ENCODE measurements at places on chromosomes 16 and 17.

DNA sequence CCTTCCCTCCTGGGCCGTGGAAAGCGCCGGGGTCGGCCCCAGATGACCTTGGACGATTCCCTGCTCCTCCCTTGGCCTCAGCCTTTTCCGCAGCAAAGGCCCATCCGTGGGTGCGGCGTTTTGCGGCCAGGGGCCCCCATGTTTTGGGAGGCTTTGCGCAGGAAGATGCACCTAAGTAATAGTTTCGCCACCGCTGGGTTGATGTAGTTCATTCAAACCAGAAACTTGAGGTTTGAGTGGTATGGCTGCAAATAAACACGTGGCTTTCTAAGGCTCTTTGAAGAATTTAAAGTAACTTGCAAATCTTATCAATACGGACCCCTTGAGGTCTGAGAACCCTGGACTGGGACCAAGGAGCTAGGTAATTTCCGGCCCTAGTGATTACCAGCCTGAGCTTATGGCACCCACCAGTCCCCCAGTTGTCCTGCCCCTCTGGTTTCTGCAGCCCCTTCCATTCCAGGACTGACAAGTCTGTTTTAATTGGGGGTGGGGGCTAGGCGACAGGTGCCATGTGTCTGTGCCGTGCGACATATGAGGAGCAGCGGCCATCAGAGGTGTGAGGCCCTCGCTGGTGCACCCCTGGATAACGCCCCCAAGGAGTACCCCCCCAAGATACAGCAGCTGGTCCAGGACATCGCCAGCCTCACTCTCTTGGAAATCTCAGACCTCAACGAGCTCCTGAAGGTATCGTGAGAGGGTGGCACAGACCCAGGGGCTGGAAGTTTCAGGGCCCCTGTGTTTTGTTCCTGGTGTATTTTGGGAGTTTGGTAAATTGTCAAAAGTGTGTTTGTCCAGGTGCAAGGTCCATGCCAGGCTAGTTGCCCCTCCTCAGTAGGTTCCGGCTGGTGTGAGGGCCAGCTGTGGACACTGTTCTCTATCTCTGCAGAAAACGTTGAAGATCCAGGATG lies 834 bp downstream of the MRPL12 start:
- no peak for DNase-seq

DNA sequence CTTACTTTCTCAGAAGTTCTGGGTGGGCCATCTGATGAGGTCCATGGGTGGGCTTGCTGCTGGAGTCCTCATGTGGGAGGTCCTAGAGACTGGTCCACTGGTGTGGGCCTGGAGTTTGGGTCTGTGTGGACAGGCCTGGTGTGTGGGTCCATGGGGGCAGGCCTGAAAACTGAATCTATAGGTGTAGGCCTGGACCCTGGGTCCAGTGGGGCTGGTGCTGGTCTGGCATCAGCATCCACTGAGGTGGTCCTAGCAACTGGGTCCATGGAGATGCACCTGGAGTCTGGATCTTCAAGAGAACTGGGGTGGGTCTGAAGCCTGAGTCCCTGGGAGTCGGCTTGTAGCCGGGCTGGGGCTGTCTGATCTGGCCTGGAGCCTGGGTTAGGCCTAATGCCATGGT lies 253.8 kb upstream of the CCL2 start:
- DNase-seq = no peak

- DNase-seq = no peak
These were observed 313.7 kb downstream of the SEC14L1 start for GRCh38 chr17:77454242-77455095.

DNA sequence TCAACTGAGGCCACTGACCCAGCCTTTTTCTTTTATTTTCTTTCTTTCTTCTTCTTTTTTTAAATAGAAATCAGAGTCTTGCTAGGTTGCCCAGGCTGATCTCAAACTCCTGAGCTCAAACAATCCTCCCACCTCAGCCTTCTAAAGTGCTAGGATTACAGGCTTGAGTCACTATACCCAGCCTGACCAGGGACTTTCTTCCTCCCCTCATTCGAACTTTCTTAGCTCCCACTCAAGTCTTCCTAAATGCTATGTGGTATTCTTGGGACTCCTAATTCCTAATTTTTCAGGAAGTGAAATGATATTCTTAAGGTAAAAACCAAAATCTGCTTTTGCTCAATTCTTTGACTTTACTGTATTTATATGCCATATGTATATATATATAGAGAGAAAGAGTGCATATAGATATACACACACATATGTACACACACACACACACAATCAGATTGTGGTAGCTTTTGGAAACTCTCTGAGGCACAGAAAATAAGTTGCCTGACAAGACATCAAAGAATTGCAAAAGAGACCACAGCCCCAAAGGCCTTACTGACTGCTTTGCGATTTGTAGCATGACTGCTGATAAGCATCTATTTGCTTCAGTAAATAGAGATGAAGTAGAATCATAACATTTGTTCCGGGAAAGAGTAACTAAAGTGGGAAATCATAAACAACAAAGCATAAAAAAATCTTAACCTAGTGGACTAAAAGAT lies 9.5 kb upstream of the AMZ2 start:
- no peak for DNase-seq

- DNase-seq = no peak
These were observed 47.1 kb upstream of the PHOSPHO1 start for GRCh38 chr17:49277638-49278037.

DNA sequence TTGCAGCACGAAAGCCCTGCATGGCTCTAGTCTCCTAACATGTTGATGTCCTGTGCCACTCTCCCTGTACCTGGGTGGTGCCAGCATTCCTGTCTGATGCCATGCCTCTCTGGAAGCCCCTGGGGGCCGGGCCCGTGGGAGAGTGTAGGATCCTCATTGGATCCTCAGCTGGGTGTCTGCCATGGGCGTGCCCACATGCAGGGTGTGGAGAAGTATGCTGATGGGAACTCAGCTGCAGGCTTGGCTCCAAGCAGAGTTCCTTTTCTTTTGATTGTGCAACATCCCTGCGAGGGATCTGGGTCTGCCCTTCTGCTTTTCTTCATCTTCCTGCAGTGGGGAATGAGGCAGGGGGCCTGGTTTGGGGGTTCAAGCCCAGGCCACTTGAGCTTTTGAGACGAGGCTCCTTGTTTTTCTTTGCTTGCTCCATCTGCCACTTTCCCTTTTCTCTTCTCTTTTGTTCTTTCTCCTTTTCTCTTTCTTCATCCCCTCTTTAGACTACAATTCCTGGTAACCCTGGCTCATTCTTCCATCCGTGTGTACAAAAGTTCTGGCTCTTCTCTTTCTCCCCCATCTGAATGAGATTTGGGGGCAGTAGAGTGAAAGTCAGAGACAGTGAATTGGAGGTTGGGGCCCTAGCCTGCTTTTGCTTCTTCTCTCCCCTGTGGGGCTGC lies 32.9 kb downstream of the KSR1 start:
- DNase-seq = no peak

GRCh38 chr17:11638700-11639265 lies 40.5 kb downstream of the DNAH9 start:
- no peak for DNase-seq

DNA sequence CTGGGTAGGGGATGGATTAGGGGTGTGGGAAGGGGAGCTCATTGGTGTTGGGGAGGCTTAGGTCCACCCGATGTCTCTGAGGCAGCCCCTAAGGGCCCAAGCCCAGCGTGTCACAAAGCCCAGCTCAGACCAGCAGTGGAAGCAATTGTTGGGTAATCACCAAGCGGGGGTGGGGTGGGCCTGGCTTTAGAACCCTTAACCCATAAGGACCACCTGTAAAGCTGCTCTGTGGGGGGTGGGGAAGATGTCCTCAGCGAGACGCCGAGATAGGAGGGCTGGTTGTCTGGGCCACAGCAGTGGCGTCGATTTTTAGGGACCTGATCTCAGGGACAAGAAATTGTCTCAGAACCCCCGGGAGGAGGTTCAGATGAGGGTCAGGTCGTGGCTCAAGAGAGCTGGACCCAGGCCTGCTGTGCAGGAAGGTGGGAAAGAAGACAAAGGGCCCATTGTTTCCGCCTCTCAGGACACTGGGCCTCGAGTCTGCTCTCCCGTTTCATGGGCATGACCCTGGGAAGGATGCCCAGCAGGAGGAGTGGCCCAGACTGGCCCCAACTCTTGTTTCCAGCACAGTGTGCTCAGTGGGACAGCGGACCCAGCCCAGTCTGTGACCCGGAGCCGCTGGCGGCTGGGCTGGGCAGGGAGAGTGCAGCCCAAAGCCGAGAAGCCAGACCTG lies 15.9 kb downstream of the ST6GALNAC2 start:
- DNase-seq = peak; percentile 94

- no peak for DNase-seq
These were observed 8.5 kb upstream of the ERN1 start for GRCh38 chr17:64138441-64138840.

DNA sequence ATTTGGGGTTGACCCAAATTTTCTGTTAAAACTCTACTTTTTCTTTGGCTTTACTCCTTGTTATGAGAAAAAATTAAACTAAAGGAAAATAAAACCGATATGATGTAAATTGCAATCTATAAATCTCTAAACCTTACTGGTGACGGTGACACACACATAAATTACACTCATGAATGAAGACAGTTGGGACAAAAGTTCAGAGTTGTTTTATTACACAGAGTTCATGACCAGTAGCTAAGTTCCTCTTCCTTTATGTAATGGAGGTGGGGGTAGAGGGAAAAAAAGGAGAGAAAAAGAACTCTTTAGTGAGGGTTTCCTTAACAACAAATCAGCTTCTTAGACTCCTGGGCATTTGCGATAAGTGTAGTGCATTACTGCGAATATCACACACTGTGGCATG lies 220.7 kb downstream of the KCNJ2 start:
- DNase-seq = no peak

DNA sequence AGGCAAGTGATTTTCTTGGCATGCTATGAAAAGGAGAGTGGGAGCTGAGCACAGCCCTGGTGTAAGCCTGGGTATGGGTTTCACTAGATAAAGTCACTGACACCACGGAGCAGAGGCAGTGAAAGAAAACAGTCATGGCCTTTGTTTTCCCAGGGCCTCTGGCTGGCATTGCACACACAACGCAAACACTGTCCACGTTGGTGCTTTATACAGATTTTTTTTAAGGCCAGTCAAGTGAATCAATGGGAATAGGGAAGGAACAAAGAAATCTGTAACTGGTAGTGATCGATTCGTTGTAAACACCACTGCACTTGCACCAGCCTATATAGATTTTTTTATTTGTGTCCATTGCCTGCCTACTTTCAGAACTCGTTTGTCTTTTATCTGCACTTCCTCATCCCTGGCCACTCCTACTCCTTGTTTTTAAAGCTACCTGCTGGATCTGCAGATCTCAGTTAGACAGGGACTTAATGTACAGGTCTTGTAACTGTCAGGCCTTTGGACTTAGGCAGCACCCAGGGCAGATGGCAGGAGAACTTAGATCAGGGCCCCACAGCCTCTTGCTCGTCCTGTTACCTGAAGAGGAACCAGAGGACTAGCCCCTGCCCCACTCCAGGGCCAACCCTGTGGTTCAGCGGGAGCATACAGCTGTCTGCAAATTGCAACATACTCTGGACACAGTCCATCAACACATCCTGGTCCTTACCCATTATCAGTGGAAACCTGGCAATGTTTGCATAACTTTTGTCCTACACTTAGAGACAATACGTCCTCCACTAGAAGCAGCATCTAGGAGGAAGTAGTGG lies 10.6 kb upstream of the TMIGD1 start:
- DNase-seq = peak; percentile 11

DNA sequence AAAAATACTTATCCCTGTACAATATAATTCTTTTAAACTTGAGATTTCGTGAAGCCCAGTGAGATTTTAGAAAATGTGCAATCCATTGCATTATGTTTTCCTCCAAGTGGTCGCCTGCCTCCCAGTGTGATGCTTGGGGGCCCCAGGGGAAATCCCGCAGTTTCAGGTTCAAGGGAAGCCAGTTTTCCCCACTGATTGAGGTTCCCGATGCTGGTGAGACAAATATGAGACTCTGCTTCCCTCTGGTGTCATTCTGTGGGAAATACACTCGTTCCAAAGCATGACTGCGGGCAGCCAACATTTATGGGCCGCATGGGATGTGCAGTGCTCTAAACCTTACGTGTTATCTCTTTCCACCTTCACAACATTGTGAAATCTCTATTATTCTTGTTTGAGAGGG lies 200.8 kb downstream of the PRKCB start:
- no peak for DNase-seq

DNA sequence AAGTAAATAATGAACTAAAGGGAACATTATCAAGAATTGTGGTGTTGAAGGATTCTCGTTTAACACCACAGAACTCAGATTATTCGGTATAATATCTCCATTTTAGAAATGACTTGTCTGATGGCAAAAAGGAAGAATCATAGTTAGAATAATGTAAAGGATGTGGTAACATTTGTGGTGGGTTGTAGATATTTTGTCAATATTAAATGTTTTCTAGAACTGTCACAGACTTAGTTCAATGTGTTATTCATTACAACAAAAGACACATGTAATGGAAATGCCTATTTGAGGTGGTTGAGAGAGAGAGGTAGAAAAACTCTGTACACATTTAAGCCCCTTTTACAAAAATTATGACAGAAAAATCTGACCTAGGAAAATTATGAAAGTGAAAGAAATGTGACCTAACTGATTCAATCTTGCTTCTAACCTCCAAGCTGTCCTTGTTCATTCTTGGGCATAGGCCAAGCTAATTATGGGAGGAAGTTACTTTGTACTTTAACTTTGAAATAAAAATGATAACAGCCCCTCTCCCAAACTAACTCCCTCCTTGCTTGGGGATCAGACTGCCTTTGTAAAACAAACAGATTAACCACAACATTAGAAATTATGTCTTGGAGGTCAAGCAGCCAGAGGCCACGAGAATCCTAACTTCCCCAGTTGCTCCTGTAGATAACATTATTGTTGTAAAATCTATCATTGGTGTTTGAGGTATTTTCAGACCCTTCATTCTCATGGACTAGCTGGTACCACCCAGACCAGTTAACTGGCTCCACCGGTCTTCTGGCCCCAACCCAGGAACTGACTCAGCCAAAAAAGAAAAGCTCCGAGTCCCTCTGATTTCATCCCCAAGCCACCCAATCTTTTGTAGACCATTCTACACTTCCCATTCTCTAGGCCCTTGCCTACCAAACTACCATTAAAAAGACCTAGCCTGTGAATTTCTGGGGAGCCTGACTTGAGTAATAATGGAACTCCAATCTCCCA lies 1287.8 kb upstream of the CDH8 start:
- no peak for DNase-seq

DNA sequence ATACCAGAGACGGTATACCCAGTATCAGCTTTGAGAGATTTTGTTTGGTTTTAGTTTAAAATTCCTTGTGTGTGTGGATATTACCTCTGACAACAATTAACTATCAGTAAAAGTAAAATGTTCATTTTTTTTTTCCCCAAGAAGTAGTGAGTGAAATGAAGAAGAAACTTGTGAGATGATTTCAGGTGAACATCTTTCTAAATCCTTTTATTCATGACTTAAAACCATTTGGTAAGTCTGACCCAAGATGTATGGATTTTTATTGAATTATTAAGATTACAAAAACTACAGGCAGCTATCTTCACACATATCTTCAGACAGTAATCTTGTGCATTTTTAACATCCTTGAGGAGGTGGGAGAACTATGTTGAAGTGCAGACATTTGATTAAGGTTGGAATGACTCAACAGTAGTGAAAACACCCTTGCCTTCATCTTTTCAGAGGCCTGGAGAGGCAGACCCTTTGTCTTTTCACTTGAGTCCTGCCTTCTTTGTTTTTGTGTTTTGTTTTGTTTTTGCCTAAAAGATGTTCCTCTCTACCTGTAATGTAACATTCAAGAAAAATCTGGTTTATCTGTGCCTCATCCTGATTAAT lies 240.3 kb upstream of the TBX2 start:
- no peak for DNase-seq

GRCh38 chr16:83305092-83305491 lies 502.7 kb upstream of the HSBP1 start:
- DNase-seq = no peak

All from posterior cingulate gyrus (tissue), 11 donors.